ENCODE measurements at places on chromosomes 16 and 17. TPM values are rescaled to one million over a fixed set of nuclear protein-coding genes. Genes with fewer than 3 reads are reported as not detected.
A peak's percentile ranks its signal among the peaks of the same experiment; 100 is the strongest.

GRCh38 chr16:6864671-6865070, 468.0 kb upstream of the RBFOX1 start:
- no peak for DNase-seq

DNA sequence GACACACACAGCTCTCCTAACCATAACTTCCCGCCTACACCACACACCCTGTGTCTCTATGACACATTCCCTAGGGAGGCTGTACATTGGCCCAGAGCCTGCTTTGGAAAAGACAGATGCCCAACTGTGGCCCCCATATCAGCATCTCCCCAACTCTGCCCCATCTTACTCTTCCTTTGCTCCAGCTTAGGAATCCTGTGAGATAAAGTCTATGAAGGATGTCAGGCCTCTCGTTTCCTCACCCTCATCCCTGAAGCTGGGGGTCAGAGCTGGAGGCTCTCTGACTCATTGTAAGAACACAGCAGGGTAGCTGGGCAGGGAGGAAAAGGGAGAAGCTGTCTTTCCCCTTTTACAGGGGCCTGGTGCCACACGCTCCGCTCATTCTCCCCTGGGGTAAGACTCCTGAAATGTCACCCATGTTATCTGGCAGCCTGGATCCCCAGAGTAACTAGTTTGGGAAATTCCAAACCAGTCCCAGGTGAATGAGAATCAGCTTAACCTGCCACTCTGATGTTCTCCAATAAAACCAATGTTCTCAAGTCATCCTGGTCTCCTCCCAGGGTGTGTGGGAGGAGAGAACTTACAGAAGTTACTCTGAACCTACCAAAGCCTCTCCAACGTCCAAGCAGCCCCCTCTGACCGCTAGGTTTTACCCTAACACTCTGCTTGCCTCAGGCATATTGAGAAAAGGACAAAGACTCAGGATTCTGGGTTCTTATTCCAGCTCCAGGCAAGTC, 2.8 kb downstream of the RAPGEFL1 start:
- DNase-seq = no peak

GP1BA gene
- total RNA-seq = not detected

- no peak for DNase-seq
Measured at GRCh38 chr17:63421681-63422645, 24.1 kb downstream of the CYB561 start.

MARVELD3 gene
- not detected for total RNA-seq

- no peak for DNase-seq
Measured at GRCh38 chr16:48487287-48487686, 102.1 kb upstream of the SIAH1 start.

DNA sequence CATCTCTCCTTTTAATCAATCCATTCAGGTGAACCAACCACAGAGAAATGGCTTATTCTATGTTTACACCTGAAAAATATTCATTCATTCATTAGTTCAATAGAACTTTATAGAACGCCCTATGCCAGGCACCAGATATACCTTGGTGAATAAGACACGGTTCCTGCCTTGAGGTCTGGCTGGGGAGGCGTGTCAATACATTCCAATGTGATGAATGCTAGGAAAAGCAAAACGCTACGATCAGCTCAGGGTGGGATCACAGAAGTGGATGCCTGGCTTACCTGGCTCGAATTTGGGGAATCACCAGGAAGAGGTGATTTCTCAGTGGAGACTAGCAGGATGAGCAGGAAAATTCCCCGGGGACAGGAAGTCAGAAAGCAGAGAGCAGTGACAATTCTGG, 17.5 kb upstream of the WFIKKN2 start:
- DNase-seq = no peak

DNA sequence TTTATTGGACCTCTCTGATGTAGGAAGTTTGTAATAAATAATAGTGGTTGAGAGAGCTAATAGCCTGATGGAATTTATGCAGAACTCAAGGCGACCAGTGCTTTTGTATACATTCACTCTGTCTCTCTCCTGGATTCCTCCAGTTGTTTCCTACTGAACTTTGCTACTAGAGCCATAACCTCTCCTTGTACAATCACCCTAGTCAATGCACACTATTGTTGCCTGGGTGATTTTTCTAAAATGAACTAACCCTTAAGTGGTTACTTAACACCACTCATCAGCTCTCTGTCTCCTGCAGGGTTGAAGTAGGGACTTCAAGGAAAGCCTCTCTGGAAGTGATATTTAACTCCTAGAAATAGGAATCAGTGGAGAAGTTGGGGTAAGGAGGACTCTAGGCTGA, 9.7 kb downstream of the PHKB start:
- no peak for DNase-seq

TBC1D28 gene
- not detected for total RNA-seq

- no peak for DNase-seq
Measured at GRCh38 chr16:10737068-10737625, 6.5 kb upstream of the NUBP1 start.

DNA sequence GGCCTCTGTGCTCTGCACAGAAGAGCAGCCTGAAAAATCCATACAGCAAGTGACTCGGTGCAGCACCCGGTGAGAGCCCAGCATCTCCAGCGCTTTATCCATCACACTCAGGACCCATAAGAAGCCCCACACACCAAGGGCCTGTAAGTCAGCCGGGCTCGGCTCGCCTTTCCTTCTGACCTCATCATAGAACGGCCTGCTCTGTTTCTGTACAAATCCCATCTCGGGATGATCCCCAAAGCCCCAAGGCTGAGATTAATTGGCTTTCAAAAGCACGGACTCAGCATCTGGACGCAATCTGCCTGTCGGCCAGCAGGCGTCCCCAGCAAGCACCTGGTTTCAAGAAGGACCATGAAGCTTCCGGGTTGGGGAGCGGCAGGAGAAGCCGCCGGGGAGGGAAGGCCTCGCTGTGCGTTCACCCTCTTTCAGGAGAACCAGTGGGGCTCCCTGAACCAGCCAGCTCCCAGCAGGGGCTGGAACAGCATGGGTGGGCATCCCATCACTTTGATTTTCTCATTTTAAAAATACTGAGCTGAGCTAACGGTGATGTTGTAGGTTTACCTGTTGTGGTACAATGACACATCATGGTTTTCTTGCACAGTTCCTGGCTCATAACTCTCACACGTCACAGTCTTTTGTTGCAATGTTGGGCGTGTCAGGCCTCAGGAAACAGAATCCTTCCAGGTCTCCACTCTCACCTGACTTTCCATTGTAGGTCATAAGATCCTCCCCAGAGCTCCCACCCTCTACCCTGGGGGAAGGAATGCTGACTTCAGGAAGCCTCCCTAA, 6.7 kb downstream of the CCDC57 start:
- peak; percentile 58 for DNase-seq

TMEM235 gene
- total RNA-seq = not detected

NEK8 gene
- total RNA-seq = 1.9 TPM

DNA sequence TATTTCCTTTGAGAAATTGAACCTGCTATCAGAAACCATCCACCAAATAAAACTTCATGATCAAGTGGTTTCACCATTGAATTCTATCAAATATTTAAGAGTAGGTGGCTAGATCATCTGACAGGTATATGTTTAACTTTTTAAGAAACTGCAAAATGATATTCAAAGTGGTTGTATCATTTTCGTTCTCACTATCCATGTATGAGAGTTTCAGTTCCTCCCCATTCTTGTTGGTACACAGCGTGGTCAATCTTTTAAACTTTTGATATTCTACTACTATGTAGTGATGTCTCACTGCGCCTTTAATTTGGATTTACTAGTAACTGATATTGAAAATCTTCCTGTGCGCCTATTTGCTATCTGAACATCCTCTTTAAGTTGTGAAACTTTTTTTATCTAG, 163.7 kb downstream of the CYB561 start:
- no peak for DNase-seq

DNA sequence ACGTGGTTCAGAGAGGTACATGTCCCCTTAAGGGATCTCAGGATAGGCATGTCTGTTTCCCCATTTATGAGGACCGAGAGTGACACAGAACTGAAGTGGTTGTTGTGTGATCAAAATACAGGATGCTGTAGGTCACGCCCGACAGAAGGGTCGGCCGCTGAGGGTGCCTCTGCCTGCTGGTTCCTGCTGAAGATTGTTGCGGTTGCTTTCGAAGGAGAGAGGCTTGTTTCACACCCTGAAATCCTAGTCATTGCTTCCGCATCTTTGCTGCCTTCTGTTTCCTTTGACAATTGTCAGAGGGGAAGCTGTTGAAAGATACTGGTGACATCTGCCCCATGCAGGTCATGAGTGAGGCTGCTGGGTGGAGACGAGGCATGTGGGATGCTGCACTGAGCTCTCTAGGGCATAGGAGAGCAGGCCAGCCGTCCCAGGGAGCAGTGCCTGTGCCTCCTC, 3.8 kb upstream of the NAT9 start:
- DNase-seq = no peak
